Testis (tissue), 5 donors: ENCODE measurements at places on chromosomes 2 and 18. TPM values are rescaled to one million over a fixed set of nuclear protein-coding genes. Genes with fewer than 3 reads are reported as not detected.
A peak's percentile ranks its signal among the peaks of the same experiment; 100 is the strongest.

Gene TCF4
- total RNA-seq = 110 TPM

Gene NOSTRIN
- total RNA-seq = 99.8 TPM

Gene ASAP2
- 42.4 TPM for total RNA-seq

Gene PROC
- not detected for total RNA-seq

Gene CENPA
- total RNA-seq = 2.8 TPM

Gene CTAGE1
- total RNA-seq = 19.6 TPM

Gene WDR75
- total RNA-seq = 38.1 TPM

Gene PTCD3
- total RNA-seq = 213 TPM

Gene TMEM198
- 11.8 TPM for total RNA-seq

Gene RAMP1
- 8.9 TPM for total RNA-seq

Gene SMARCAL1
- 39.1 TPM for total RNA-seq

Gene CNOT9
- total RNA-seq = 129 TPM

Gene ETAA1
- total RNA-seq = 19.2 TPM

Gene PKDCC
- 122 TPM for total RNA-seq

- H3K4me1 ChIP-seq = no peaks in the 10 kb centered on the region
- H3K27me3 ChIP-seq = no peaks in the 10 kb centered on the region
- no peak overlapping the region for H3K4me3 ChIP-seq
- H3K36me3 ChIP-seq = no peaks in the 10 kb centered on the region
These were observed 94.2 kb upstream of the RAB27B start for GRCh38 chr18:54734059-54734458.

- H3K27me3 ChIP-seq = no peaks in the 10 kb centered on the region
- no peaks in the 10 kb centered on the region for H3K36me3 ChIP-seq
- no peaks in the 10 kb centered on the region for H3K4me1 ChIP-seq
- H3K4me3 ChIP-seq = no peak overlapping the region
These were observed 28.2 kb downstream of the METTL8 start for GRCh38 chr2:171405546-171405945.

DNA sequence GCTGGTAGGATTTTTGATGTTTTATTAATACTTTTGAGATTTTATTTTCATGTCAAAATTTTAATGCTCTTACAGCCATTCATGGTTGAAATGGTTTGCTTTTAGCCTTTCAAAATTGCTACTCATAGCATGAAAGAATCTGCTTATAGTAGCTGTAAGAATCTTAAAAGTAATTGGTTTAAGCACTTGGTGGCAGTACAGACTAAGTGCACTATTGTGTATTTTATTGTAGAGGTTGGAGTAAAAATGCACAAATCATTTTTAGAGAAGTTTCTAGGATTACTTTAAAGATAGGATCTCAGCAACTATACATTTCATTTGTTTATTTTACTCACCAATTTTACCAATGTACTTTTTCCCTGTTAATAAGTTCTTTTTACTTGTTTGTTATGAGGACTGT is 205.8 kb downstream of the SPAG16 start:
- H3K36me3 ChIP-seq = no peaks in the 10 kb centered on the region
- no peaks in the 10 kb centered on the region for H3K4me1 ChIP-seq
- no peak for DNase-seq
- H3K4me3 ChIP-seq = no peak overlapping the region

DNA sequence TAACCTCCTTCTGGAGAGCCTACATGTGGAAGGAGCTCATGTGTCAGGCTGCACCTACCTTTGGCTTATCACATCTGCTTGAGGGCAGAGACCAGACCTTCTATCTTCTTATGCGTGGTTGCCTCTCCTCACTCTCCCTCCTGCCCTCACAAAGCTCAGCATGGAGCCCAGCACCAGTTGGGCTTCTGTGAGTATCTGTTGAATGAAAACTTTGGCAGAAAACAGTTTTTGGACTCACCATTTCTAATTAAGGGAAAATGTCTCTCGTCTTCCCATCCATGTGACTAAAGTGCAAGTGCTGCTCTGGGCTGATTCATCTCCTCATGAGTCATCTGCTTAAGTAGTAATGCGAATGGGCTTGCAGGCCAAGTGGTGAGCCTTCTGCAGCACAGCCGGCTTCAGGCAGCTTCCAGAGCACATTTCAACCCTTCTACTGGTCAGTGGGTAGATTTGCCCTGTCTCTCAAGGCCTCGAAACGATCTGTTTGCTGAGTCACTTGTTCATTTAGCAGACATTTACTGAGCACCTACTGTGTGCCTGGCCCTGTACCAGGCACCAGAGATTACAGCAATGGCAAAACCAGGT is 102.6 kb downstream of the VSNL1 start:
- no peak overlapping the region for H3K4me3 ChIP-seq
- no peaks in the 10 kb centered on the region for H3K27me3 ChIP-seq
- DNase-seq = no peak
- H3K4me1 ChIP-seq = no peaks in the 10 kb centered on the region
- H3K36me3 ChIP-seq = no peaks in the 10 kb centered on the region

- H3K27me3 ChIP-seq = no peaks in the 10 kb centered on the region
- H3K27ac ChIP-seq = no peak overlapping the region
- H3K36me3 ChIP-seq = no peaks in the 10 kb centered on the region
- H3K4me1 ChIP-seq = no peaks in the 10 kb centered on the region
- DNase-seq = no peak
- no peak overlapping the region for H3K4me3 ChIP-seq
These were observed 79.6 kb upstream of the UBXN4 start for GRCh38 chr2:135662088-135662487.

- H3K27me3 ChIP-seq = no peaks in the 10 kb centered on the region
- no peak overlapping the region for H3K27ac ChIP-seq
- H3K36me3 ChIP-seq = no peaks in the 10 kb centered on the region
- no peak overlapping the region for H3K4me3 ChIP-seq
These were observed 299.0 kb downstream of the FBXO15 start for GRCh38 chr18:73848656-73849055.

GRCh38 chr2:127700527-127701192 is 637 bp upstream of the SFT2D3 start:
- peak overlapping the region; percentile 86 for H3K27ac ChIP-seq
- peaks cover 22% of the 10 kb centered on the region for H3K4me1 ChIP-seq
- no peaks in the 10 kb centered on the region for H3K36me3 ChIP-seq
- no peaks in the 10 kb centered on the region for H3K27me3 ChIP-seq
- H3K4me3 ChIP-seq = peak overlapping the region; percentile 73

DNA sequence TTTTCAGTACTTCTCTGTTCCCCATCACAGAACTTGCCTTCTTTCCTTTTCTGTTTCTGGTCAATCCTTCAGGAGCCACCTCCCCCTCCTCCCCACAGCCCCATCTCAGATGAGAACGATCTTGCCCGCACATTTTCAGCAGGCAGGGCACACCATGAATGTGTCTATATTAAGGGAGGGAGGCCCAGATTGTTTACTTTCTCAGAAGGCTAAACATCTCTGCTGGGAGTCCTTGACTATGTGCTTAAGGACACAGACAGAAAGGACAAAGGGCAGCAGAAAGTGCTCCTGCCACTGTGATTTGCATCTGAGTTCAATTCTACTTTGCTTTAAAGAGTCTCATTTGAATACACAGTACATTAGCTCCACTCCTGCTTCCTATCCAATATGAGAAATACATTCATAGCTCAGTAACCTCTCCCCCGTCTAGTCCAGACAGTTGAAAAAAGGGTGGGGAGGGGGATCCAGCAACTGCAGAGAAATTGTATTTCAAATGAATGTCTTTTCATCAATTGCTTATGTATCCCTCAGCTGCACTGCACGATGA is 175.0 kb upstream of the PARD3B start:
- H3K4me1 ChIP-seq = no peaks in the 10 kb centered on the region
- H3K27ac ChIP-seq = no peak overlapping the region
- DNase-seq = no peak
- no peaks in the 10 kb centered on the region for H3K27me3 ChIP-seq
- no peak overlapping the region for H3K4me3 ChIP-seq

- H3K4me3 ChIP-seq = no peak overlapping the region
- H3K27ac ChIP-seq = no peak overlapping the region
- no peaks in the 10 kb centered on the region for H3K36me3 ChIP-seq
- DNase-seq = no peak
These were observed 4.4 kb upstream of the ALS2 start for GRCh38 chr2:201785135-201785534.

GRCh38 chr2:222332116-222332515 is 33.3 kb upstream of the PAX3 start:
- H3K27ac ChIP-seq = no peak overlapping the region
- no peaks in the 10 kb centered on the region for H3K27me3 ChIP-seq
- no peak for DNase-seq
- H3K4me1 ChIP-seq = no peaks in the 10 kb centered on the region
- no peak overlapping the region for H3K4me3 ChIP-seq
- no peaks in the 10 kb centered on the region for H3K36me3 ChIP-seq

DNA sequence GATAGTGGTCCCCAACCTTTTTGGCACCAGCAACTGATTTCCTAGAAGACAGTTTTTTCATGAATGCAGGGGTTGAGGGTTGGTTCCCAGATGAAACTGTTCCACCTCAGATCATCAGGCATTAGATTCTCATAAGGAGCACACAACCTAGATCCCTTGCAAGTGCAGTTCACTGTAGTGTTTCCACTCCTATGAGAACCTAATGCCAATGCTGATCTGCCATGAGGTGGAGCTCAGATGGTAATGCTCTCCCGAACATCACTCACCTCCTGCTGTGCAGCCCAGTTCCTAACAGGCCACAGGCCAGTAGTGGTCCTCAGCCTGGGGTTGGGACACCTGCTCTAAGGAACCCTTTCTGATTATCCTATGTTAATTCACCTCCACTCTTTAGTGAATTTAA is 133.5 kb downstream of the SOX11 start:
- H3K4me1 ChIP-seq = no peaks in the 10 kb centered on the region
- no peaks in the 10 kb centered on the region for H3K27me3 ChIP-seq
- H3K36me3 ChIP-seq = no peaks in the 10 kb centered on the region
- no peak for DNase-seq
- no peak overlapping the region for H3K27ac ChIP-seq
- no peak overlapping the region for H3K4me3 ChIP-seq

DNA sequence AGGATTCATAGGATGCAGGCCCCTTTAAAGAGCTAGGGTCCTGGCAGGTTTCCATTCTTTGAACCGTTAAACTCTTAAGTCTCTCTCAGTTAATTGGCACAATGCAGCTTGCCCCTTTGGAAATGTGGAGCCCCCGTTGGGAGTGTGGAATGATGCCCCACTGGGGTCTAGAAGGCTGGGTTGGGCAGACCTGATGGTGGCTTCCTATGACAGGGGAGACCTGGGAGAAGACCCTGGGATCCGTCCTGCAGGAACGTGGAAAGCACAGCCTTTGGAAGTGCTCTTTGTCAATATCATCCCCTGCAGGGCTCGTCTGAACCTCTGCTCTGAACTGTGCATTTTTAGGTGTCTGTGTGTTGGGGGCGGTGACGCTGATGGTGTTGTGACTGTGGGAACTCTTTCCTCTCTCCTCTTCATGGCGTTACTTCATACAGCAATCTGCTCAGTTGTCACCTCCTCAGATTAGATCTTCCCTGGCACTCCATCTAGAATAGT is 190.6 kb downstream of the MYCN start:
- H3K4me3 ChIP-seq = no peak overlapping the region
- no peaks in the 10 kb centered on the region for H3K36me3 ChIP-seq
- H3K27me3 ChIP-seq = no peaks in the 10 kb centered on the region
- no peak for DNase-seq
- no peaks in the 10 kb centered on the region for H3K4me1 ChIP-seq

- H3K4me3 ChIP-seq = no peak overlapping the region
- H3K4me1 ChIP-seq = peaks cover 18% of the 10 kb centered on the region
- no peaks in the 10 kb centered on the region for H3K27me3 ChIP-seq
- DNase-seq = peak; percentile 38
These were observed 3.0 kb downstream of the LBH start for GRCh38 chr2:30234180-30234971.

GRCh38 chr18:75047240-75047961 is 161.5 kb downstream of the PTGR3 start:
- H3K4me1 ChIP-seq = no peaks in the 10 kb centered on the region
- no peak for DNase-seq
- H3K27ac ChIP-seq = no peak overlapping the region
- H3K36me3 ChIP-seq = no peaks in the 10 kb centered on the region
- no peaks in the 10 kb centered on the region for H3K27me3 ChIP-seq

- no peak overlapping the region for H3K27ac ChIP-seq
- no peaks in the 10 kb centered on the region for H3K36me3 ChIP-seq
- no peaks in the 10 kb centered on the region for H3K4me1 ChIP-seq
- DNase-seq = no peak
These were observed 160.3 kb upstream of the FSIP2 start for GRCh38 chr2:185578322-185578721.

- H3K4me3 ChIP-seq = no peak overlapping the region
- no peaks in the 10 kb centered on the region for H3K36me3 ChIP-seq
- DNase-seq = no peak
- H3K27me3 ChIP-seq = no peaks in the 10 kb centered on the region
These were observed 27.9 kb downstream of the REV1 start for GRCh38 chr2:99461828-99462483.

- no peaks in the 10 kb centered on the region for H3K27me3 ChIP-seq
- peaks cover 12% of the 10 kb centered on the region for H3K4me1 ChIP-seq
- no peaks in the 10 kb centered on the region for H3K36me3 ChIP-seq
- H3K4me3 ChIP-seq = no peak overlapping the region
- DNase-seq = peak; percentile 76
These were observed 103.1 kb downstream of the DTNB start for GRCh38 chr2:25570161-25570845.

DNA sequence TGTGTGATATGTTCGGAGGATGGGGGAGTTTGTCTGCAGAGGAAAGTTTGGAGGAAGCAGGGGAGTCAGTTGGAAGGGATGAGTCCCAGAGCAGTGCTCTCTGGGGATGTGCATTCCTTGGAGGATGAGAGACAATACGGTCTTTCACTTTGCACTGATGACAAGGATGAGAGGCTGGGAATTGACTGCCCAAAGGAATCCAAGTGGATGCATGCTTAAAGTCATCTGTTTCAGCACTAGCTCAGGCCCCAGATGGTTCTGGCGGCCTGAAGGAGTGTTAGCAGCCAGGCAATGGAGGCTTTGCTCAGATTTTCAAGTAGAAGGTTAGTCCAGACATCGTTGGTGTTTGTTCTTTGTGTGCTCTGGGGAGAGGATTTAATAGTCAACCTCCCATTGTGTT is 100.2 kb downstream of the CRIM1 start:
- no peaks in the 10 kb centered on the region for H3K27me3 ChIP-seq
- peaks cover 11% of the 10 kb centered on the region for H3K4me1 ChIP-seq
- DNase-seq = no peak
- peak overlapping the region; percentile 51 for H3K27ac ChIP-seq
- no peak overlapping the region for H3K4me3 ChIP-seq

GRCh38 chr2:12797815-12798214 is 81.1 kb downstream of the TRIB2 start:
- H3K4me3 ChIP-seq = no peak overlapping the region
- DNase-seq = no peak
- H3K27ac ChIP-seq = peak overlapping the region; percentile 76
- H3K36me3 ChIP-seq = no peaks in the 10 kb centered on the region

DNA sequence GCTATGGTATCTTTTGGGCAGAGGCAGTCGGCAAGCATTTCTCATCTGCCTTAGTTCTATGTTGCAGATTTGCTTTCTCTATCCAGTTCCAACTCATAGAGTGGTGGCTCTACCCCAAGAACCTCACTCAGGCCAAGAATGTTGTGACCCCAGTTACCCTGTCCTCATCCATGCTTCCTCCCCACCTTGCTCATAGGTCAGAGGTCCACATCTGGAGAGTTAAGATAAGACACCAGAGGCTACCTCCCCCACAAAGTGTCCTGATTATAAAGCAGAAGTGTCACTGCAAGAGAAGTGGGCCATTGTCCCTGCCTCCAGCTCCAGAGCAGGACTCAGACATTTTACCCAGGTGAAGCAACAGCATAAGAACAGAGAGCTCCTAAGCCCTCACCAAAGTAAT is 276.8 kb upstream of the CHST9 start:
- H3K27me3 ChIP-seq = no peaks in the 10 kb centered on the region
- DNase-seq = no peak
- no peaks in the 10 kb centered on the region for H3K4me1 ChIP-seq
- H3K4me3 ChIP-seq = no peak overlapping the region
